ENCODE measurements at places on chromosomes 2 and 18.

DNA sequence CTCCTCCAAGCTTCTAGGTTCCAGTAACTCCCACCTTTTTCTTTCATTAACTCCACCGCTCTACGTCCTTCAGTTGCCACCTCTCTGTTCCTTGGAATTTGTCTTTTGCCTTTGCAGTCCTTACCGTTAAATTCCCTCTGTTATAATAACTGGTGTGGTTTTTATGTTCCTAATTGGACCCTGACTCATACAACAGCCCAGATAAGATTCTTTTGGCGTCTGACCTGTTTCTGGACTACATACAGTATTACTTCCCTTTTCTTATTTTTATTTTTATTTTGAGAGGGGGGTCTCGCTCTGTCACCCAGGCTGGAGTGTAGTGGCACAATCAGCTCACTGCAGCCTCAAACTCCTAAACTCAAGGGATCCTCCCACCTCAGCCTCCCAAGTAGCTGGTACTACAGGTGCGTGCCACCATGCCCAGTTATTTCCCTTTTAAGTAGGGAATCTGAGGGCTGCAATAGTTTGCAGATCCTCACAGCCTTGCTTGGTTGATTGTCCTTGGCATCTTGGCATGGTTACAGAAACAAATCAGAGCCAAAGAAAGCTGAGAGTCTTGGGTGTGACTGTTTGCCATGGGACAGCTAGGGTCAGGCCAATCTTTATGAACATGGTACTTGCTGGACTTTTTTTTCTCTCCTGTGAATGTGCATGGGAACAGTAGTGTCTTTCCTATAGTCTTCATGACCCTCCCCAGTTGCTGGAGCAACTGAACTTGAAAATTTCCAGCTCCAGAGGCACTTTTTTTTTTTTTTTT, 22.0 kb downstream of the TCF23 start:
- no peak for DNase-seq

DNA sequence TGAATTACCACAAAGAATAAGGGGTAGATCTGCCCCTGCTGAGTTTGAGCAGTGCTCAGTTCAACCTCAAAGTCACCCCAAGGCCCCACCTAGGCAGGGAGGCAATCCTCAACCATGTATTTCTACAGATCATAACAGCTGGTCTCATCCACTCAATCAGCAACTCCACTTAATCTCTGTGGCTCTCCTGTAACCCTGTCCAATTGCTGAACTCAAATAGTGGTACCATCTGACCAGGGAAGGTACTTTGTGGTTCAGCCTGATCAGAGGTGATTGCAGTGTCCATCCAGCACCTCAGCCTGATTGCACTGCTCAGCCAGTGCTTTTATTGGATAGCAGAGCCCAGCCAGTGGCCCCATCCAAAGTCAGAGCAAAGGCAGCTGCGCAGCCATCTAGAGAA, 91.0 kb upstream of the SLC4A10 start:
- no peak for DNase-seq

- peak; percentile 0 for DNase-seq
These were observed 58.8 kb downstream of the FECH start for GRCh38 chr18:57527556-57528229.

DNA sequence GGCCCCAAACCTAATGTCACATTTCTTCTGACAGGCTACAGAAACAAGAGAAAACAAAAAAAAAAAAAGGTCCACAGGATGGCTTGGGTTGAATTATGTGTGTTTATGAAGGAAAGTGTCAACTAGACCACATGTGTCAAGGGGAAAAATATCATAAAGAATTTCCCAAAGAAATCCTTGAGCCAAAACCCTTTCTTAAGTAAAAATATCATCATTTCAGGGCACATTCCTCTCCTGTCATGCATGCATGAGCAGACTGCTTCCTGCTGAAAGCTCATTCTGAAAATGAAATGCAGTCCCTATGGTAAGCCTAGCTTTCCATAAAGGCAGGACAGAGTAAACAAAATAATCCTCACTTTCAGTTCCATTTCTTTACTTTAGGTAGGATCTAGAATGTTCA, 85.7 kb upstream of the RBBP8 start:
- DNase-seq = no peak

DNA sequence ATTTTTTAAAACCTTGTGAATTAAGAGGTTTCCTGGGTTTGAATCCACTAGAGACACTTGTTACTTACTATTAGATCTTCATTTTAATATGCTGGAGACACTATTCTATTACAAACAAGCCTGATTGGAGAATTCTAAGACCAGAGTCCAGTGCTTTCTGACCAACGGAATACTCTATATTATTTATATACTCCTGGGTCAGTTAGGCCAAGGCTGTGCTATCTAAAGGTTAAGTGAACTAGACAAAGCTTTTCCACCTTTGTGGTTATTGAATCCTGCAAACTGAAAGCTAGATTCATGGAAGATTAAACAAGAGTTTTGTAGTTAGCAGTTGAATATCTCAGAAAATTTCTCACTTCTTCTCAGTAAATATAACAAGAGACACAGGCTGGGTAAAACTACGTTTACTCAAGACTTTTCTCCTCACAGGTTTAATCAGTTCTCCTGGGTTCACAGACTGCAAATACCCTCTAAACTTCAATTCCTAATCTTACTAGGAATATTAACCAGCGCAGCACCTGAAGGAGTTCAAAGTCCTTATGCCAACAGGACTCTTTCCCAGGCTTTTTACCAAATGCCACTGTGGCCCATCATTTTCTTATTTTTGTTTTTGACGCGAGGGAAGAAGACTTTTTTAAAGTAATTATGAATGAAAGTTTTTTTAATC, 66.4 kb downstream of the COL4A4 start:
- DNase-seq = no peak

DNA sequence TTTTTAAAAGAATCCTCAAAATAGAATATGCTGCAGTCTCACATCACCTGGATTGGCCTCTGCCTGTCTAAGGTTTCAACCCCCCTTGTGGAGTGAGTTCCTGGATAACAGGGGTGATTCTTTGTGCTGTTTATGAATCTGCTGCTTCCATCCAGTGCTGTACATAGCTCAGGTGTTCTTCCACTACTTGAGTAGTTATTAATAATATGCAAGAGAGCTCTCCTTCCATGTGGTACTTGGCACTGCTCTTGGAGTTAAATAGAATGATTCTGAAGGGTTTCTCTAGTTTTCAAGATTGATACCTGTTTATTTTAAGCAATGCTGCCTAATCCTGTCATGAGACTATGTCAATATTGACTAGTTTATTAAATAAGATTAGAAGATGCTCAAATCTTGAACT, 273.6 kb downstream of the RDH14 start:
- DNase-seq = no peak

DNA sequence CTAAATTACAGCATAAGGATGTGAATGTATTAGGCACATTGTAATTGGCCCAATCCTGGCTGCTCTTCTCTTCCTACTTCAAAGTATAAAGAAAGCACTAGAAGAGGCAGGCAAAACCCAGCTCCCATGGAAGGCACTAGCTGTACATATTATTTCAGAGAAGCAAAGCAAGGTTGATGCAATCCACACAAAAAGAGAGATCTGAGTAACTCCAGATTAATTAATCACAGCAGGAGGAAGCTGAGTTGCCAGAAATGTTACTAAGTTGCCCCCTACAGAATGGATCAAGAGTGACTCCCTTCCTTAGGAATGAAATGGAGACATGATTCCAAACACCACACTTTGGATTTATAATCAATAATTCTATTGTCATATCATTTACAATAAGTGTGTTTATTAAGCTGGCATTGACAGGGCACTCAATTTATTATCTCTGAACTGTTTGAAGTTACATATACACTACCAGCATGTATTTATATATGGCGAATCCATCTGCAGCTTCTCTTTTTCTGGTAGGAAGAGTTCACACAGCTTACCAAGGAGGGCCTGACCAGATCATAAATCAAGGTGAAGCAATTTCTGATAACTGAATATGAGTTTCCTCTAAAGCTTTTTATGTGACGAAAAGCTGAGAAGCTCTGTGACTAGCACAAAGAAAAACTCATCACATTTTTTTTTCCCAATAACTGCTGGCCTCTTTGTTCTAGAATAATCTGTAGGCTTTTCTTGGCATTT, 393.1 kb upstream of the LYPD1 start:
- no peak for DNase-seq

- DNase-seq = no peak
These were observed 127.8 kb downstream of the STK39 start for GRCh38 chr2:168119515-168120141.

DNA sequence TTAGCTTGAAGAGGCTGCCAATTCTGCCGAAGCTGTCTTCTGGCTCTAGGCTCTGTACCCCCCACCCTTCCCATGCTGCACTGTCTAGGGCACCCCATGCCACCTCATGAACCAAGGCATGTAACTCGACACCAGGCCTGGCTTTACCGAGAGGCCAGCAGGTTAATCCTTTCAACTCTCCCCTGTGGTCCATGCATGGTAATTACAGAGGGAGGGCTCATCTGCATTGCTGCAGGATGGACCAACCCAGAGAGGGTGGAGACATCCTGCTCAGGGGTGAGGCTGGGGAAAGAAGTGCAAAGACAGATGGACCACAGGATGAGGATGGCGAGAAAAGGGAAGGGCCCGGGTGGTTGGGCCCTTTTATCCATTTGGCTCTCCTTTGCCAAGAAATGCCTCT, 65.8 kb downstream of the KCTD1 start:
- DNase-seq = no peak

GRCh38 chr2:64861452-64862397, 127.5 kb upstream of the SLC1A4 start:
- DNase-seq = no peak

DNA sequence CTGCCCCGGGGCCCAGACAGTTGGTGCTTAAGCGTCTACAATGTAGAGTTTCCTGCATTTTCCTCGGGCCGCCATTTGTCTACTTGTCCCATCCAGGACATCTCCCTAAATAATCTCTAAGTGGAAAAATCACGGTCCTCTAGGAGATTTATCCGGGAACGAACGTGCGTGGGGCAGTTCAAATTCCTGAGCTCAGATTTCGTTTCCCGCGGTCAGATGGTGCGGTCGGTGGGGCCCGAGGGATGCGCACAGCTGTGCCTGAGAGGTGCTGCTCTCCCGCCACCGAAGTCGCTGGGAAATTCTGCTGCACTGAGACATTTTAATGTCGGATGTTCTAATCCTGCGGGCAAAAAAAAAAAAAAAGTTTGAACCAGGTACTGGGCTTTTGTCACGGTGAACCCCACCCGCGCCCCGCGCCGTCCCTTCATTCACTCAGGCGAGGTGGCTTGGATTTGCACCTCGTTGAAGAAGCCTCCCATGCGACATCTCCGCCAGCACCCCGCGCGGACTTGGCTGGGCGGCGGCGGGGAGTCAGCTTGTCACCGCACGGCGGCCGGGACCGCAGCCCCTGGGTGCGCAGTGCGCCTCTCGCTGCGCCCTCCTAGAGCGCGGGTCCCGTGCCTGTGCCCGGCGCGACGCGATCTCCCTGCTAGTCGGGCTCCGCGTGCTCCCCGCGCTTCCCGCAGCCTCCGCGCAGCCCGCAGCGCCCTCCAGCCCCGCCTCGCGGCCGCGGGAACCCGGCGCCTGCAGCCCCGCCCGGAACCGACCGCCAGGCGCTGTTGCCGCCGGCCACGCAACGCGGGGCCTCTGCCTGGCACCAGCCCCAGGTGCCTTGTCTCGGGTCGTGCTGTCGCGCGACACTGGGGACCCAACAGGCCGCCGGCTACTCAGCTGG, 191.9 kb upstream of the TCF4 start:
- DNase-seq = no peak

GRCh38 chr2:137943678-137944347, 20.5 kb upstream of the HNMT start:
- DNase-seq = no peak

DNA sequence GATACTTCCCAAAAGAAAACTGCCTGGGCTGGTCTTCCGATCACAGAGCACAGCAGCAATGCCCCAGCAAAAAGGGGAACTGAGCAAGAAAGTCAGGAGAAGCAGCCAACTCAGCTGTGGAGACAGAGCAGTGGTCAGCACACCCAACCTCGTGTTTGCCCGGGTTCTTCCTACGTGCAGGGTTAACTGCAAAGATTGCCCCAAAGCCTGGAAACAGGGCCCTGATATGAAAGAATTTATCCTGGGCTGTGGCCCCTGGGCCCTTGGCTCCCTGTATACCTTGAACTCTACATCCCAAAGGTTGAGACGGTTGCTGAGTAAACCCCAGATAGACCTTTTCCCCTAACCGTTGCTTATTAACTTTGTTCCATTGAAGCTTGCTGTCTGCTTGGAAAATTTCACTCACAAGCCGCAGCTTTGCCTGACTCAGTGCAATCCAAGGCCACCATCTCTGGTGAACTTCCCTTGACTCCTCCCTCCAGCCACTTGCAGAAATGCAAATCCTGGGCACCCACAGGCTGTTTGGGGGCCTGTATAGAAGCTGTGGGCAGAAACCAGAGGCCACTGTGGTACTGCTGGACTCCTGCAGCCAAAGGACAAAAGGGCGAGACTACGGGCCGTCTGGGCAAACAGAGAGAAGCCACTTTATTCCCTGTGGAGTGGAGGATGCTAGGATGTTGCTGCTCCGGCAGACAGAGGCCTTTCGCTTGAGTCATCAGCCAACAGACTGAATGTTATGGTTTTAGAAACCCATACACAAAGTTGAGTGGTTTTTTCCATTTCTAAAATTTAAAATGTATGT, 18.2 kb downstream of the NRP2 start:
- no peak for DNase-seq

- DNase-seq = no peak
These were observed 2.1 kb downstream of the GULP1 start for GRCh38 chr2:188293601-188294351.

DNA sequence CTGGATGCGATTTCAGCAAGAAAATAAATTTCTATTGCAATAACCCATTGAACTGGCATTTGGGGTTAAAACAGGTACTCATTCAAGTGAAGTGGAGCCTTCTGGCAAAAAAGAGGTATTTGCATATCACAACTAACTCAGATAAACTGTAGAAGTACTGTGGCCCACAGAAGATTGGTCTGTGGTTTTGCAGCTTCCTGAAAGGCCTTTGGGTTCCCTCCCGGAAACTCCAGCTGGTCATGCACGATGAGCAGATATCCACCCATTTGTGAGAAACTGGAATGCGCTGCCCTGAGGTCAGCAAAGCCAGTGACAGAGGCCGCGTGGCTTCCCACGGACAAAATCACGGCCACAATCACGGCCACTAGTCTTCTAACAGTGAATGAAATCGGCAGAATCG, 106.3 kb downstream of the EPHA4 start:
- no peak for DNase-seq

- DNase-seq = no peak
These were observed 13.5 kb downstream of the ZFP36L2 start for GRCh38 chr2:43212931-43213330.

DNA sequence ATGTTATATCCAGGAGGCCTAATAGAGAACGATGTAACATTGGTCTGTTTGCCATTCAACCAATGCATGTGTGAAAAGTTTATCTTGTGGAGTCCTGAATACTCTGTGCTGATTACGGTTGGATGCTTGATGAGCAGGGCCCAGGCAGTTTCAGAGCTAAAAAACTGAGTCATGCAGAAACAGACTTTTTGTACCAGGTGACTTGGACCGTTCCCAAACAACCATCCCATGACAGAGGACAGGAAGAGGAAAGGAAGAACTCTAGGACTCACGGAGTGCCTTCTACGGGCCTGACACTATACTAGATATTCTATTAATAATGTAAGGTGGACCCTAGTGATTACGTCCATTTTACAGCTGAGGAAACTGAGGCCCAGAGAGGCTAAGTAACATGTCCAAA, 142.1 kb downstream of the ARHGAP28 start:
- no peak for DNase-seq

- no peak for DNase-seq
These were observed 65.9 kb upstream of the TNP1 start for GRCh38 chr2:216925636-216926366.

- no peak for DNase-seq
These were observed 68.2 kb downstream of the TMEM17 start for GRCh38 chr2:62437785-62438184.
